ENCODE measurements at places on chromosomes 7 and 10.
A peak's percentile ranks its signal among the peaks of the same experiment; 100 is the strongest.

GRCh38 chr7:158782761-158783401 is 46.4 kb downstream of the ESYT2 start:
- no peak for DNase-seq

DNA sequence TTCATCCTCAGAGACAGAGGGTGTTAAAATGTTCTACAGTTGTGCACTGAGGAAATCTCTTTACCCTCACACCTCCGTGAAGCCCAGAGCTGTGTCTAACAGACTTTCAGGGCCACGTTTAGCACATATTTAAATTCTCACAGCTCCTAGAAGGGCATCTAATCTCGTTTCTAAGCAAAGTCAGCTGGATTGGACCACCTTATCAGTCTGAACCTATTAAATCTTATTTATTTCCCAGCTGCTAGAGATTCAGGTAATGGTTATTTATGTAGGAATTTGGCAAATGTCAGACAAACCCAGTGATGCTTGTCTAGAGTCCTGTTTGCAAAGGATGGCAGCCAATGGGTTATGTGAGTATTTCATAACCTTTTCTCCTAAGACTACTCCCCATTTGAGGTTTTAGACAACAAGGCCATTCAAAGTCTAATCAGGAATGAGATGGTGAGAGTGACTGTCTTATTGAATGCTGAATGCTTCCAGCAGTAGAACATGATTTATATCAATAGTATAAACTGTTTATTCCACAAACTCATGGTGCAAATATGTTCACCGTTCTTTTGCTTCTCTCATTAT is 54.8 kb upstream of the EXOC4 start:
- DNase-seq = no peak

GRCh38 chr10:117590101-117590875 is 47.7 kb downstream of the EMX2 start:
- DNase-seq = no peak

DNA sequence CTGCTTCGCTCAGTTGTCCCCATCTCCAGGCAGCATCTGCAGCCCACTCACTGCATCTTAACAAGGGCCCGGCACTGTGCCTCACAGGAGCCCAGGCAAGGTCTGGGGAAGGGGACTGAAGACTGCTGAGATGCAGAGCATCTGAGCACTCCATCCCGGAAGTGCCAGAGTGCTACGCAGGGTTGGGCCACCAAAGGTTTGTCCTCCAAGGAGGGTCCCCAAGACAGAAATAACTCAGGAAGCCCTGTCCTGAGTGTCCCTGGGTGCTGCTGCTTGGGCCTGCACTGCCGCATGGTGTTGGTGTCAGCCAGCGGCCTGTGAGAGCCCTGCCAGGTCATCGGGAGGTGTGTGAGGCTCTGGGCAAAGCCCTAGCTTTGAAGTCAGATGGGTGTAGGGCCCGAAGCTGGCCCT is 288.2 kb upstream of the ZMIZ1 start:
- DNase-seq = peak; percentile 23

GRCh38 chr10:102545997-102546396 is 42.2 kb downstream of the SUFU start:
- DNase-seq = no peak

DNA sequence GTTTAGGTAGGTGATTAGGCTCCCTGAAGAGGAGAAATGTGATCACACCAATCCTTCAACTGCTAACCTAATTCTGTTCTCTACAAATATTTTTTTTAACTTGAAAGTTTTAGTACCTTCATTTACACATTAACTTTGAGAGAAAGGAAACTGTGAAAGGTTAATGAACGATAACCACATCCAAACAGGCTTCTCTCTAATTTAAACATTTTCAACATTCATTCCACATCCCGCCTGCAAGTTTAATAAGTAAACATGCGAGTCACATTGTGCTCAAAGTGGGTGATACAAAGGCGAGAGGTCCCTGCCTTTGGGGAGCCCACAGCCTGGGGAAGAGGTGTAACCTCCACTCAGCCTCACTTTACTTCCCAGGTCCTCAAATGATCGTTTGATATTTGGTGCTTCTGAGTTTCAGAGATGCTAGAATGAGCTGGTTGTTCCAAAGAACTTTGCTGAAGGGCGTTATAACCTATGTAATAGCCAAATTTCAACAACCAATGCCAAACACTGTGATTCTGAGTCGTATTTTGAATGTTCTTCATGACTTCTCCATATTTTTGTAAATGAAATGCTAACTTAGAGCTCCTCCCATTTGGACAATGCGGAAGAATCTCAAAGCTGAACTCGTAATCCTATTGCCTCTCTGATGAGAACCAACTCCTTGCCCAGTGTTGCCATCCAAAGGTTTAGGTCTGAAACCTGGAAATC is 47.5 kb downstream of the DENND2A start:
- no peak for DNase-seq

DNA sequence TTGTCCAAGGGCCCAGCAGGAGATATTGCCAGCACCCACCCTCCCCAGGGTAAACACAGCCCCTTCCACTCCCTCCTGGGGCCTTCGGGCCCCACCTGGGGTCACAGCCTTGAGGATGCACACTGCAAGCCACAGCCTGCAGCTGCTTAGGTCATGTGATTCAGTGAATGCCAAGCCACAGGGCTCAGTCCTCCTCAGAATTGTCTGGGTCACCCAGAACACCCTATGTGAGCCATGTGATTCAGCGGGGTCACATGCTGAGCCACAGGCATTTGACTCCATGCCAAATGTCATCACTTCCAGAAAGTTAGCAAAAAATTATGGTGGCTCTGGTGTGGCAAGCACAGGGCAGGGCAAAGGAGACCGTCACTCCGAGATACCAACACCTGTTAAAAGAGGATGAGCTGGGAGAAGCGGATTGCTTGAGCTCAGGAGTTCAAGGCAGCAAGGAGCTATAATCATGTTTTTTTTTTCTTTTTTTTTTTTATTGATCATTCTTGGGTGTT is 17.2 kb upstream of the PSAP start:
- DNase-seq = no peak

- no peak for DNase-seq
Observed at GRCh38 chr10:97031459-97031858, 154.3 kb downstream of the SLIT1 start.

- DNase-seq = no peak
Observed at GRCh38 chr10:1333981-1334380, 277.8 kb downstream of the WDR37 start.

DNA sequence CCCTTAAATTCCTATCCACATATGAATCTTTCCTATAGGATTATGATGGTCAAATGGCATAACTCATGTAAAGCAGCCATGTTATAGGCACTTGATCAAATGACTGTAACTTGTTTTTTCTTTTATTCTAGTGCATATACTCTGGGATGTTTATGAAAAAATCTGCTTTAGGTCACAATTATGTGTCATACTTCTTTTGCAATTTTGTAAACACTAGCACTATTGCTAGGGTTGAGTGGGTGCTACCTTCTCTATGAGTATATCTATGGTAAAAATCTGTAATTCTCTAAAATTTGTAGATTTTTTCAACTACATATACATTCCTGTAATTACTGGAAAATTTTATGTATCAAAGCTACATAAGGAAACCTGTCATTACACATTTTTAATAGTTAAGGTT is 50.0 kb downstream of the HGF start:
- no peak for DNase-seq

GRCh38 chr7:31683445-31684225 is 3.4 kb upstream of the PPP1R17 start:
- no peak for DNase-seq

- peak; percentile 73 for DNase-seq
Observed at GRCh38 chr7:141975806-141976523, 2.4 kb upstream of the TAS2R38 start.

DNA sequence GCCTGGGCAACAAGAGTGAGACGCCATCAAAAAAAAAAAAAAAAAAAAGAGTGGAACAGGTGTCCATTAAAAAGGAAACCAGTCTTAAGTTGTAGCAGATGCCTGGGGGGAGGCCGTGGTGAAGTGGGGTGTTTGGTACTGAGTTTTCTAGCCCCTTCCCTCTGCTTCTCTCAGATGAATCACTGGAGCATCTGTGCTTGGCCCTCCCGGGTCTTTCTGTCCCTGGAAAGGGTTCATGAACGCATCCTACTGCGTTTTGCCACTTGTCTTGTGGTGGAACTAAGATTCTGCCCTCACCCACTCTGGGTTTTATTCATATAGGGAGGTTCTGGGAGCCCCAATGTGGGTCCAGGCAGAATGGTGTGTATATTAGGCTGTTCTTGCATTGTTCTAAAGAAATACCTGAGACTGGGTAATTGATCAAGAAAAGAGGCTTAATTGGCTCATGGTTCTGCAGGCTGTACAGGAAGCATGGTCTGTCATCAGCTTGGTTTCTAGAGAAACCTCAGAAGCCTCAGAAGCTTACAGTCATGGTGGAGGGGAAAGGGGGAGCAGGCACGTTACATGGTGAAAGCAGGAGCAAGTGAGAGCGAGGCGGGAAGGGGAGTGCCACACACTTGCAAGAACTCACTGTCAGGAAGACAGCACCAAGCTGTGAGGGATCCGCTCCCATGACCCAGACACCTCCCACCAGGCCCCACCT is 63.5 kb downstream of the CAMK1D start:
- no peak for DNase-seq

GRCh38 chr10:102645388-102645740 is 1.1 kb downstream of the TRIM8 start:
- DNase-seq = peak; percentile 53

GRCh38 chr7:82105463-82105862 is 335.6 kb upstream of the HGF start:
- no peak for DNase-seq

DNA sequence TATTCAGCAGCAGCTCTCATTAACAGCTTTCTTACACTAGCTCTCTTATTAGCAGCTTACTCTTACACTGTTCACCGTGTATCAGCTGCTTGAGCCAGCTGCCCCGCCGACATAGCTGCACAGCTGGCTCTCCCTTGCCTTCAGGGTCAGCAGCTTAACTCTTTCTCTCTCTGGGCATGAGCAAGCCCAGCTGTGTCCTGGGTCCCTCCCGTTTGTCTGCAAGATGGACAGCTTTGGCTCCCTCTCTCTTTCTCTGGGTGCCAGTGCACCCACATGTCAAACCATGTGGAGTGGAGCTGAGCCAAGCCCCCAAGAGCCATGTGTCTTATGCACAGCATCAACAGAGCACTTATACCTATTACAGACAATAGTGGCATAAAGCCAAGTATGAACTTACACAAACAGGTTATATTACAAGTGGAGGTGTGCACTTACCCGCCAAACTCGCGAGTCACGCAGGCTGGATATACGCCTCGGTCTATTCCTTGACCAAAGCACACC is 35.7 kb upstream of the MTPAP start:
- no peak for DNase-seq

DNA sequence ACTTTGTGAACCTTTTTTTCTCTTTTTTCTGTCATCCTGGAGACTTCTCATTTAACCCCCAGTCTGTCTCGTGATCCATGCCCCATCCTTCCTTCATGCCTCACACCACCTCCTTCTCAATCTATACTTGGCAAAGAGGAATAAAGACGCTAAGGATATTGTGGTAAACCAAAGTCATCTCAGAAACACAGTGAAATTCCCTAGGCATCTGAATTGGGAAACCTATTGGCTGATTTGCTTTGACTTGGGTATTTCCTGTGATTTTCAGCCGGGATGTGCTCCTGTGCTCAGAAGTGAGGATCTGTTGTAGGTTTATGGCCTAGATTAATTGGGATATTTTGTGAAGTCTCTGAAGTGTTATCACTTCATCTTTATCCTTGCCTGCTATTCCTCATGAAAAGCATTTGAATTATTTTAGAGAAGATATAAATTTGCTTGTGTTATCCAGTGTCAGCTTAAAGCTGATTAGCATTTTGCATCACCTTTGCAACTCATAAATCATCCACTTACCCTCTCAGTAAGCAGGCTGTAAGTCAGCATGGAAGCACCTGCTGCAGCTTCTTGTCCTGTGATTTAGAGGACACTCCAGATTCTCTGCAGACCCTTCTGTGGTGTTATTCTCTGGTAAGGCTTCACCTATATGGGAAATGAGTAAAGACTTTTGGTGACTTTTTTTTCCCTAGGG is 138.0 kb downstream of the AUTS2 start:
- no peak for DNase-seq

- no peak for DNase-seq
Observed at GRCh38 chr10:62027841-62028501, 126.5 kb downstream of the ARID5B start.

DNA sequence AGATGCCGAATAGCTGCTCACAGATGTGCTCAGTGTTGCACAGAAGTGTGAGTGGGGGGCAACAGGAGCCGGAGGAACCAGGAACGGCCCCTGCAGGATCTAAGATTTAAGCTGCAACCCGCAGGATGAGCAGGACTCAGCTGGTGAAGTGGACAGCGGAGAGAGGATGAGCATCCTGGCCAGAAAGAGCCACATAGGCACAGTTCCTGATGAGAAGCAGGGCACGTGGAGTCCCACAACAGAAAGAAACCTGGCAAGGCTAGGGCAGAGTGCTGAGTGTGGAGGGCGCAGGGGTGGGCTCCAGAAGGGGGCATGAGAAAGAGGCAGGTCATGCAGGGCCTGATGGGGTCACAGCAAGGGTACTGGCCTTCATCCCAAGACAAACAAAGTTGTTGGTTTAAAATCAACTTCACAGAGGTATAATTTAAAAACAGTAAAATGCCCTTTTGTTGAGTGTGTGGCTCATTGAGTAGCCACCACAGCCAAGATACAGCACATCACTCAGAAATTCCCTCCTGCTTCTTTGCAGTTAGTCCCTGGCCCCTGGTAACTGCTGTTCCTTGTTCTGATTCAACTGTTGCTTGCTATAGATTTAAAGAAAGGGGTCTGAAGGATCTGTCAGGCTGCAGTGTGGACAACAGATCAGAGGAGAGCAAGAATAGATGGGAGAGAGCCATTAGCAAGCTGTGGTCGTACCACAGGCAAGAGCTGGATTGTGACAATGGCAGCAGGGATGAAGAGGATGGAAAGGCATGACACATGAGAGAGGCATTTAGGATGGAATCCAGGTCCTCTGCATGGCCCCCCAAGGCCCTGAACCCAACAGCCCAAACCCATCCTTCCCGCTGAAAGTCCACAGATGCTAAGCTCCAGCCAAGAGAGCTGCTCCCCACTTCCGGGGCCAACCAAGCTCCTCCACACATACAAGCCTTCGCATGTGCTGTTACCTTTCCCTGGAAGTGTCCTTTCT is 53.1 kb upstream of the OSBPL3 start:
- no peak for DNase-seq

- no peak for DNase-seq
Observed at GRCh38 chr10:33952692-33953360, 618.4 kb upstream of the NRP1 start.

GRCh38 chr10:123427165-123427786 is 238.9 kb upstream of the GPR26 start:
- no peak for DNase-seq

DNA sequence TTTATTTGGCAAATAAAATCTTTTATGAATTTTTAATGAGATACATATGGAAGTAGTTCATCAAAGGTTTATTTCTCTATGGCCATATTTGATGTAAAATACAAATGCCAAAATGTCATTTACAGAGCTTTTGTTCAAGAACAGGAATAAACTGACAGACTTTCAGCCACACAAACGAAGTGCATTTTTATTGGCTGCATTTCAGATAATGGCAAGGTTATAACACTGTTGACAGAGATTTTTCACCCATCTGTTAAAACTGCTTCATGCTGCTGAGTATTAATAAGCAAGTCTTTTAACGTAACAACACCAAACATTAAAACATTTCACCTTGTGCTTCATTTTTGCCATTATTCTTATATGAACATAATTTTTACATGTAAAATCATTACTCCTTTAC is 254.4 kb downstream of the ANKRD7 start:
- DNase-seq = no peak

GRCh38 chr10:97889461-97890265 is 40.0 kb downstream of the GOLGA7B start:
- DNase-seq = no peak

- DNase-seq = no peak
Observed at GRCh38 chr7:68015978-68016532, 1019.4 kb downstream of the TYW1 start.

GRCh38 chr7:107274506-107274905 is 105.7 kb downstream of the HBP1 start:
- no peak for DNase-seq
